ENCODE measurements at places on chromosomes 12 and 14.

DNA sequence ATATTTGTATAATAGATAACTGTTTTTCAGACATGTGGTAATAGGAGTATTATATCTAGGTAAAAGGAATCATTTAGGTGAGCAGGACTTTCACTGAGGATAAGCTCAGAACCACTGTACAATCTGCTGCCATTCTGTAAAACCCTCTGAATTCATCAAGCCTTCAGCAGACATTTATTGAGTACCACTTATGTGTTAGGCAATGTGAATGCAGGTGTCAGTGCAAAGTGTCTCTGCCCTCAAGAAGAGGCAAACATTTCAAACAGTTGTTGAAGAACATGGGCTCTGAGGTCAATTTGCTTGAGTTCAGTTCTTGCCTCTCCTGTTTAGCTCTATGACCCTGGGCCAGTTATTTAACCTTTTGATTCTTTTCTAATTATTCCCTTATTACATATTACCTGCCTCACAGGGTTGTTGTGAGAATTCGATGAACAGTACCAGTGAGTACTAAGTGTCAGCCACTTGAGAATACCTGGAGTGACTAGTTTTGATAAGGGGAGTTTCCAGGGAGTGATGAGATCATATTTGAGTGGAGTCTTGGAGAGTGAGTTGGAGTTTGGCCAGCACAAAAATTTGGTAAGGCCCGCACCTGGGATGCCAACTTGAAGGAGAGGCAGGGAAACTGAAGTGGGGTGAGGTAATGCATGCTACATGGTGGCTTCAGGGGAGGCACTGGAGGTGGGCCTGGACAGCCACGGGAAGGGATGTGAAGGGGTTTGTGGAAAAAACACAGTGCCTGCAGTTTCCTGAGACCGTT, 33.7 kb downstream of the RASSF8 start:
- no peak for DNase-seq

DNA sequence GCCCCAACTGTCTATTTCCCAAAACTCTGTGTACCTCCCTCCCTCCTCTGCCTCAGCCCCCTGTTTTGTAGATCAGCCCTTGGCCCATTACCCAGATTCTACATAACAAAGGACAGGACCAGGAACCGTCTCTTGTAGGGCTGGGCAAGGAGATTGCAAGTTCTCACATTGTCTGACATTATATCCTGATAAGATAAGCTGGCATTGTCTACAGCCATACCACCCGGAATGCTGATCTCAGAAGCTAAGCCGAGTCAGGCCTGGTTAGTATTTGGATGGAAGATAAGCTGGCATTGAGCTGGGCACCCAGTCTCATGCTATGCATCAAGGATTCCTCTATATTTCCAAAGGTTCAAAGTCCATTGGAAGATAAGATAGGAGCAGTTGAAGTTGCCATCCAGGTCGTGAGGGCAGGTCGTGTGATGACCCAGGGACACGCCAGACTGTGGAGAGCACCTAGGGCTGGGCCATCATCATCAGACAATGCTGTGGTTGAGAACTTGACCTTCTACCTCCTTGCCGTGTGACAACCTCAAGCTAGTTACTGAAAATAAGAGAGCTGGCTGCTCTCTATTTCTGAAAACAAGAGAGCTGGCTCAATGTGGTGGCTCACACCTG, 29.5 kb downstream of the PHETA1 start:
- no peak for DNase-seq

- peak; percentile 22 for DNase-seq
These were observed 1356.9 kb downstream of the TMEM121 start for GRCh38 chr14:106883218-106883692.

DNA sequence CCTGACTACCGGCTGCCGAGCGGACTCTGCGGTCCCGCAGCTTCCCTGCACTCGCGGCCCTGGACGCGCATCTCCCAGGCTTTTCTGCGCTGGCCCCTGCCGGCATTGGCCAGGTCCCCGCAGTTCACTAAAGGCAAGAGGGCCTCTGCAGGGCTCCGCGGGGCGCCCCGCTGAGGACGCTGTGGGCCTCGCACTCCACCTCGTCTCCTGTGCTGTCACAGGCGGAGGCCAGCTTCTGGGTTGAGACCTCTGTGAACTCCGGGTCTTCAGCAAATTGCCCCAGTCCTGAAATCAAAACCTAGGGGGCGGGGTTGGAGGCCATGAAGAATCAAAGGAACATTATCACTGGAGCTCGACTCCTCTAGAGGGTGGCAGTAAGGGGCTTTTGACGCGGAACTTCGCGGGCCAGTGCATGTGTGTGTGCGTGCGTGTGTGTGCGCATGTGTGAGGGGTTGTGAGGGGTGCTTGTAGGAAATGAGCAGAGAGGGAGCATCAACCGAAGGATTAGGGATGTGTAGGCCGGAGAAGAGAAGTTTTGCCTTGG, 68.5 kb upstream of the CAPRIN2 start:
- no peak for DNase-seq

GRCh38 chr12:53057816-53058500, 8.1 kb downstream of the TNS2 start:
- DNase-seq = no peak

- no peak for DNase-seq
These were observed 337.3 kb upstream of the E2F7 start for GRCh38 chr12:77402716-77403115.

GRCh38 chr12:66668311-66668710, 10.6 kb downstream of the GRIP1 start:
- no peak for DNase-seq

DNA sequence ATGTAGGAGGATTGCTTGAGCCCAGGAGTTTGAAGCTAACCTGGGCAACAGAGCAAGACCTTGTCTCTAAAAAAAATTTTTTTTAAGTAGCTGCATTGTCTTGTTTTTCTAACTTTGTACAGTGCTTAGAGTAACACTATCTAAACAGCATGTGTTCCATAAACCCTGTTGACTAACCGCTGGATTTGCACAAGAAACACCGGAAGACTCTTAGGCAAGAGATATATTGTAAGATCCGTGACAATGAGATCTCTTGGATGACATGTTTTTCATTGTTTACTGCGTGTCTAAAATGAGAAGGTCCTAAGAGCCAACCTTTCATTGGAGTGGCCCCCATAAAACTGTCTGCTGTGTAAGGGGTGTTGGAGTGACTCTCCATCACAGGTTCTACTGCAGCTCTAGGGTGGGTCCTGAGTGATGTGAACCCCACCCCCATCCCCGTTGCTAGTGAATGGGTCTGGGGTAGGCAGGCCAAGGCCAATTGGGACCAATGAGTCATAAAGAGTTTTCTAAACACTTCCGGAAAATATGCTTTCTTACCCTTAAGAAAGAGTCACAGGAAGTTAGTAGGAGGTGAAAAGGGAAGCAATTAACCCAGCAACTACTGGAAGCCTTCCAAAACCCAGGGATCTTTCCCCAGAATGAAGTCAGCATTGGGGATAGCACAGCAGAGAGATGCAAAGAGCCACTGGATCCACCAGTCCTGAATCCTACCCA, 24.3 kb upstream of the PCNX1 start:
- DNase-seq = no peak

- no peak for DNase-seq
These were observed 38.3 kb downstream of the MYO1H start for GRCh38 chr12:109386059-109386433.

- peak; percentile 8 for DNase-seq
These were observed 25.8 kb upstream of the STRAP start for GRCh38 chr12:15856097-15856982.

- DNase-seq = no peak
These were observed 8.4 kb downstream of the STYX start for GRCh38 chr14:52738409-52738808.

GRCh38 chr12:132582582-132583410, 27.6 kb downstream of the LRCOL1 start:
- no peak for DNase-seq

- no peak for DNase-seq
These were observed 4.0 kb downstream of the ASCL4 start for GRCh38 chr12:107778383-107779025.

DNA sequence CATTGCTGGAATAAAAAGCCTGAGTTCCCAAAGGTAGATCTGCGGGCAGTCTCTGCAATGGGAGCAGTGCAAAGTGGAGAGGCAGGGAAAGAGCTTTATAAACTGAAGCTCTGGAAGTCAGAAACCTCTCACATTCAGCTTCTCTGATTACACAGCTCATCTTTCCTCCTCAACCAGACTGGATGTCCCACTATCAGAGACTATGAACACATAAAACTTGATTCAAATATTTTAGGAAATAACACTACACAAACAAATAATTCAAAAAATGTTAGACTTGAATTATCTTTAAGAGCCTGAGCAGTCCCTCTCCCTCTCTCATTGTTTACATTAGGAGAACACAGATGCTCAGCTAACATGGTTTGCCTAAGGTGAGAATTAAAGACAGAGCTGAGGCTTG, 72.9 kb downstream of the DENND5B start:
- no peak for DNase-seq

DNA sequence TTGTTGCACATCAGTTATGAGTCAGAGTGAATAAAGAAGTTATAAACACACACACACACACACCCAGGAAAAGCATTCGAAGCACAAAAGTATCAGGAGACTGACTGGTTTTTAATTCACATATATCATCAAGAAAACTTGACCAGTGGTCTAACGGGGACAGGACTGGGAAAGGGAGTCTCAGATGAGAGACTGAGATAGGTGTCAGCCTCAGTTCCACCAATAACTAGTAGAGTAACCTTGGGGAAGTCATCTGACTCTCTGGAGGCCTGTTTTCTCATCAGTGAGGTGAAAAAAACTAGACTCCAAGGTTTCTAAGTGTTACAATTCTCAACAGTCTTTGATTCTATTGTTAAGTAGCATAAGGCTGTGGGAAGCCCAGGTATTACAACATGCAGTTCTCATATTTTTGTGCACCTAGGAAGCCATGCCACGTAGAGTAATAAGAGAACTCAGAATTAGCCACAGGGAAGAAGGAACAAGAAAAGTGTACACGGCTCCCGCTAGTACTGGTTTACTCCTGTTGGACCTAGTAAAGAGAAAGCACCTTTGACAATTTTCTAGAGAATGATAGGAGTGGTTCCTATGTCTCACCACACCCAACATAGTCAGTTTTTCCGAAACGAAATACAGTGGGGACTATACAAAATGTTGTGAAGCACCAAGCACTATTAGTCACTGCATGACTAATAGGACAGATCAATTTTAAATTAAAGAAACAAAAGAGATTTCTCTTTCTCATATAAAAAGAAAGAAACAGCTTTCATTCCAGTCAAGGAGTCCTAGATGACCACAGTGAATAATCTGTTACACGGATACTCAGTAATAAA, 5.0 kb downstream of the PPTC7 start:
- DNase-seq = no peak

GRCh38 chr12:101696251-101697196, 916 bp upstream of the CHPT1 start:
- no peak for DNase-seq
